ENCODE measurements at places on chromosomes 5 and 9.

DNA sequence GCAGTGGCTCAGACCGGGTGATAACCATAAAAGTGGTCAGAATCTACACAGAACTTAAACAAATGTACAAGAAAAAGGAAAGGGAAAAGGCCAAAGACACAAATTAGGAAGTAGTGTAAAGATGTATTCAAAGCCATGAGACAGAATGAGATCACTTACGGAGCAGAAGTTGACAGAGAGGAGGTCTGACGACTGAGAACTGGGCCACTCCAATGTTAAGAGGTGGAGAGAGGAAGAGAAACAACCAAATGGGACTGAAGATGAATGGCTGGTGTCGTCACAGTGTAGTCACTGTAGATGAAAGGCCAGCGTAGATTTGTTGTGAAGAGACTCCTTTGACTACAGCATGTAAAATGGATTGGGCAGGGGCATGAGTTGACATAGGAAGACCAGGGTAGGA, 114.4 kb downstream of the DROSHA start:
- DNase-seq, result no peak

DNA sequence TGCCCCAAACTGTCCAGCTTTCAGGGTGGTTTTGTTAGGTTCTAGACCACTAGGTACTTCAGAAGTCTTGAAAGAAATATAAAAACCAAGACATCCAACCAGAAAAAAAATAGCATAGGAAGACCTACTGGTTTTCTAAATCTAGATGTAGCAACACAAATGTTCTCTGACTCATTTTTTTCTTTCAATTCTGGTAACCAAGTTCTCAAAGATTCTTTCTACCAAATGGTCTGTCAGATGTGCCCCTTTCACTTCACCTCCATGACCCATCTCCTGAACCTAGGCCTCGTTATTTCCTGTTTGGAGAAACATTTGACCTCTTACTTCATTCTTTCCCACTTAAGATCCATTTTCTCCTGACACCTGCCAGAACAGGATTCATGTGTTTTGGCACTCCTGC, 355.3 kb downstream of the KIAA0825 start:
- DNase-seq, result no peak

GRCh38 chr9:36770025-36770424, 197.3 kb downstream of the MELK start:
- no peak for DNase-seq

- DNase-seq, result no peak
These were observed 377.8 kb downstream of the IRX2 start for GRCh38 chr5:2373631-2374030.

GRCh38 chr9:36150574-36151315, 14.2 kb downstream of the GLIPR2 start:
- DNase-seq, result no peak

DNA sequence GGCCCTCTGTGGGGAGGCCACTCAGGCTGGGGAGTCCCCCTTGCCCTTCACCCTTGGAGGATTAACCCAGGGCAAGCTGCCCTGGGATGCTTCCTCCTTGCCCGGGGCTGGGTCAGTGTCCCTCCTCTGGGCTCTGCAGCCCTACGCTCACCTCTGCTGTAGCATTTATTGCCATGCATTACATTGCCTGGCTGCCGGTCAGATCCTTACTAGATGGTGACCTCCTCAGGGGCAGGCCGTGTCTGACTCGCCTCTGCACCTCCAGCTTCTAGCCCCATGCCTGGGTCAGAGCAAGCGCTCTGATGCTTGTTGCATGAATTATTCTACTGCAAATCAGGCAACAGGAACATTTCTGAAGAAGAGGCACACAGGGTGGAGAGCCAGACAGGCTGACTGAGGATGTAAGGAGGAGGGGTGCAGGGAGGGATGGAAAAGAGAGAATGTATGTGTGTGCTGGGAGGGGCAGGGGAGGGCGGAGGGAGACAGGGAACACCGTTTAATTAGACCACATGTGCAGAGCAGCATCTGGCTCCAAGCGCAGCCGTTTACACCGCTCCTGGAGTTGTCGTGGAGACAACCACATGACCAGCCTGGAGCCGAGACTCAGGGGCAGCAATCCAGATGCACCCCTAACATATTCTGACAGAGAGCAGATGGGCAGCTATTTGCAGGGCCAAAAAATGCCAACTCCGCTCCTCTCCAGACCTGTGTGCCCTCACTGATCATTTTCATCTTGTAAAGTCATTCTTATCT, 117.0 kb downstream of the CRB2 start:
- DNase-seq, result peak; percentile 50

GRCh38 chr9:93258419-93258817, 74.5 kb downstream of the WNK2 start:
- DNase-seq, result no peak

- no peak for DNase-seq
These were observed 964 bp upstream of the COL5A1 start for GRCh38 chr9:134640506-134641172.

DNA sequence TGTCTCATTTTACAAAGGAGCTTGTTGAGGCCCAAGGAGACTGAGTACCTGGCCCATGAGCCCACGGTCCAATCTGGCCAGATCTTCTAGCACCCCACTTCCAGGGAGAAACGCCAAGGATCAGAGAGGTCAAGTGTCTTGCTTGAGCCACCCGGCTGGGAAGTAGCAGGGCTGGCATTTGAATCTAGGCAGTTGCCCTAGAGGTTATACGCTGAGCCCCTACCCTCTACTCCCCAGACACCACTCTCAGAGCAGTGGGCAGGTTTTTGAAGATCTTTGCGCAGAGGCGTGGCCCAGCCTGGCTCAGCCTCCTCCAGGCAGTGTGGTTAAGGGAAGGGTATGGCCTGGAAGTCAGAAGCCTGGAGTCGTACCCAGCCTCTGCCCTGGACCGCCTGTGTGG, 5.8 kb upstream of the NUP214 start:
- DNase-seq, result no peak

DNA sequence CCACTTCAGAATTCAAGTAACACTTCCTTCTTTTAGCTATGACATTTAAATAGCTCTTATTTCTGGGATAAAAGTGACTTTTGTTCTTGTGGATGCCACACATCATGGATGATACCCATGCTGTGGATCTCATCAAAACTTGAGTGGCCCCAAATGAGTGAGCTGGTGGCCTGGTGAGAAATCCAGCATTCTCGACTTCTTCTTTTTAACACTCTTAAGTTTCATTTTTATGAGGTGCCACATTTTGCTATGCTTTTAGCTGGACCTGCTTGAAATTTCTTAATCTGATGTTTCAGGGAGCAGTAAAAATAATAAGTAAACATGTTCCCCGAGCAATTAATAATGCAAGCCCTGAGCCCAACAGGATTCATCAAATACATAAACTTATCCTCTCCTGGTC, 384.8 kb upstream of the MEF2C start:
- no peak for DNase-seq

DNA sequence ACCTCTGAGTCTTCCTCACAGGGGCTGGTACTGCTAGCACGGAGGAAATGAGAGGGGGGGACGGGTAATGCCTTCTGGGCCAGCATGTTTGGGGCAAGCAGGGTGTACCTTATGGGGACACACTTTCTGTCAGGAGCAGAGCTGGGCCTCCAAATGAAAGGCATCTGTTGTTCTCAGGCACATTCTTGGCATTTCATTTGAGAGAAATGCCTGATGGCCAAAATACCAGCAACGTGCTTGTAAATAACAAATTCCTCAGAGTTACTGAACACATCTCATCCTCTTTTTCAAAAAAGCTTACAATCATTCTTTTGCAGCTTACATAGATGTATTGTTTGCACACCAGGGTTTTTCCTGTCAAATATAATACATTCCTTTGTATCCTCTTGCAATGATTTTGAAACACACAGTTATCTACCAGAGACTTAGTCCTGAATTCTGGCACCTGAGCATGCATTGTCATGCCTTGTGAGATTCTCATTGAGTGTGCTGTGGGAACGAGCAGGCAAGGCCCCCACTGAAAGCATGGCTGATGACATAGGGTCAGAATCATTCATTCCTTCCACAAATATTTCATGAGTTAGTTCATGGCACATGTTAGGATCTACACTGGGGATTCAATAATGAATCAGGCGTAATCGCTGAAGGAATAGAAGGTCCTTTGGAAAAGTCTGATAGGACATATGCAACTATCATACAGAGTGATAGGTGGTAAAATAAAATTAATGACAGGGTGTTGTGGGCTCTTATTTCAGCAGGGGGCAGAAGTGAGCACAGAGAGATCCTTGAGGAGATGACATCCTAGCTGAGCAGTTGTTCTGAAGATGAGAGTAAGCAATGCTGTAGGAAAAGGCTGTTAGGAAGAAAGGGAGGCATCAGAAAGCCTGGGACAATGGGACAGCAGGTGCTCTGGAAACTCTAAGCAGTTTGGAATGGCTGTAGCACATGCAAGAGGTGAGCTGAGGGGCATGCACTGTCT, 260.9 kb upstream of the TUT7 start:
- no peak for DNase-seq

GRCh38 chr5:11398728-11399127, 505.5 kb downstream of the CTNND2 start:
- no peak for DNase-seq

GRCh38 chr9:81595887-81596543, 93.3 kb downstream of the TLE1 start:
- no peak for DNase-seq

DNA sequence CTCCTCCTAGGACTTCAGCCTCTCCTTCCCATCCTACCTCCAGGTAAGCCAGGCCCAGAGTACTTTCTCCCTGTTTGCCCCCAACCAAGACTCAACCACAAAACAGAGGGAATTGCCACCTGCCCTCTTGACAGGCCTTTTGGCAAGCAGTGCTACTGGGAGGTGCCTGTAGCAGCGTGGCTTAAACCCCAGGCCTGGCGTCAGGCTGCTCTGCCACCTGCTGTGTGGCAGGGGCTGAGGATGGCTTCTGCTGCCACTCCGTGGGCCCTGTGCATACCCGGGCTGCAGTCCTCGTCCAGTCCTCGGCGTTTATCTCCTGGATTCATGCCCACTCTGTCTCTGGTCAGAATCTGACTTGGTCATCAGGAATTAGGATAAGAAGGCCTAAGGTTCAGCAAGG, 163.1 kb downstream of the PAX5 start:
- peak; percentile 85 for DNase-seq

GRCh38 chr5:113552137-113552536, 38.6 kb downstream of the YTHDC2 start:
- no peak for DNase-seq

- no peak for DNase-seq
These were observed 479.1 kb downstream of the CCDC171 start for GRCh38 chr9:16031971-16032370.

DNA sequence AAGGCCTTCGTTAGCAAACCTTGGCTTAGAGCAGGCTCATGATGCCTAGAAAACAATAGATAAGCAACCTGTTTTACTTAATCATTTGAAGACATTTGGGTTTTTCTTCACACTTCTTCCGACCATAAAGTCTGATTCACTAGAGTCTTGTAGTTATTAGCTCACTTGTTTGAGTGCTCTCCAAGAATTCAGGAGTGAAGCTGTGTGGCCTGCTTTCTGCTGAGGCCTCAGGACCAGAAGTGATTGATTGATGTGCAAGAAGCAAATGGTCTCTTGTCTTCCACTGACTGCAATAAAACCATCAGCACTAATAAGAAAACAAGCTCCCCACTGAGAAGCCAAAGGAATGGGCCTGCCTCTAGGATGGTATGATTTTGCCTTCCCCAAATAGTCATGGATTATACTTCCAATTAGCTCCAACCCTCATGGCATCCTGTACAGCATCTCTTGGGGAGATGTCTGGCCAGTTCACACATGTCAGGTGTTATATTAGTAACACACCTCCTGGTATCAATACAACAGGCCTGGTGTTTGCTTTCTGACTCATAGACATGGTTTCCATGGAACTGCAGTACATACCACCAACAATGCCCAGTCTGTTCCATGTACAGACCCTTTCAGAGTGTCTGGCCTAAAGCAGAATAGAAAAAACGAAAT, 317.6 kb downstream of the CWC27 start:
- DNase-seq, result no peak

DNA sequence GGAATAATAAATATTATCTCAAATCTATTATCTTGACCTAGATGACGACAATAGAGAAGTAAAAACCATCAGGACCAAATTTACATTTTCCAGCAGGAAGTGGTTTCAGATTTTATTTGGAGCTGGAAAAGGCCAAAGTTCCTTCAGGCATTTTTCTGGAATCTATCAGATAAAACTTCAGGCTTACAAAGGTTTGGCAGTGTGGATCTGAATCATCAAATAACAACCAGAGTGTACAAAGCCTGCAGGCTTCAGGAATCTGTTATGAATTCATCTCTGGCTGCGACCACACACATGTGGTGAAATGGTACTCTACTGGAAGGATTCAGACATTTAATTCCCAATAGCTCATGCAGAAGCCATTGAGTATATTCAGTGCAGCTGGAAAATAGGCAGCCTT, 726.4 kb upstream of the GRAMD2B start:
- no peak for DNase-seq

DNA sequence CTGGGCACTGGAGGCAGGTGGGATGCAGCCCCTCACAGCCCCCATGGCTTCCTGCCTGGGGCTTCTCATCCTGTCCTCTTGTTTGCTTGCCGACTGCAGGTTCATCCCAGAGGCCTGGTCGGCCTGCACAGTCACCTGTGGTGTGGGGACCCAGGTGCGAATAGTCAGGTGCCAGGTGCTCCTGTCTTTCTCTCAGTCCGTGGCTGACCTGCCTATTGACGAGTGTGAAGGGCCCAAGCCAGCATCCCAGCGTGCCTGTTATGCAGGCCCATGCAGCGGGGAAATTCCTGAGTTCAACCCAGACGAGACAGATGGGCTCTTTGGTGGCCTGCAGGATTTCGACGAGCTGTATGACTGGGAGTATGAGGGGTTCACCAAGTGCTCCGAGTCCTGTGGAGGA, 232.7 kb downstream of the ADAMTSL1 start:
- DNase-seq, result no peak

DNA sequence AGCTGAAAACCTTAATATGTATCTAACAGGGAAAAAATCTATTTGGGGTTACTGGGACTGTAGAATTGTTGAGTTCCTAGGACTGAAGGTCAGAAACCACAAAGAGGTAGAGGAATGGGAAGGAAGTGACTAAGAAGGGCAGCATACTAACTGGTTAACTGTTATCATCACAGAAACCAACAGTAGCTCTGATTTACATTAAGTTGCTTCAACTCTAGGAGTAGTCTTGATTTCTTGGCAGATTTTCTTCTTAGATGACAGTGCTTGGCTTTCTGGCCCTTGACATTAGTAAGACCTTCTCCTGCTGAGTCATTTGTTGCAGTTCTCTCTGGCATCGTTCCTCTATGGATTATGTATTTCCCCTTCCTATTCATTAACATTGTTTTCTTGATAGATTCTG, 116.1 kb upstream of the RASA1 start:
- DNase-seq, result no peak

- DNase-seq, result no peak
These were observed 13.0 kb upstream of the CTNNAL1 start for GRCh38 chr9:109026306-109026705.

DNA sequence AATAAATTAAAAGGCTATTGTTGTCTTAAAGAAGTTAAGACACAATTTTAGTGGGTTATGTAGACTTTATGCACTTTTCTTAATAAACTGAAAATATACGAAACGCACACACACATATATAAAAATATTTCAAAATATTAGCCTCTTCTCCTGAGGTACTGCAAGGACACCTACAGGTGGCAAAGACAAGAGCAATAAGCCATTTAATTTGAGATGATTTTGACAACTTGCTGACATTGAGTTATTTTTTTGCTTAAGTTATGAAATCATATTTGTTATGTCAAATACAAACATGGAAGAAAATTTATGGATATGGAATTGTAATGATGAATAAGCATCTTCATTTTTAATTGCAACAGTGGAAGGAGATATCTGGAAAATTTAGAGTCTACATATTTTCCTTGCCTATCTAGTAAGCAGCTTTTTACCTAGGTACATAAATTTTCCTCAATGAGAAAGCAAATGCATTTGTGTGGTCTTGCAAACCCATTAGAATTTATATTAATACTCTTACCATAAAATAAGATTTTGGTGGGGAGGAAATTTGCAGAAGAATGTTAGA, 301.6 kb downstream of the ISL1 start:
- DNase-seq, result no peak

Data from NCI-H1105 (cell line).